ENCODE measurements at places on chromosomes 16 and 17.

- ATAC-seq = no peak
These were observed 30.4 kb upstream of the HEATR6 start for GRCh38 chr17:60109161-60109560.

DNA sequence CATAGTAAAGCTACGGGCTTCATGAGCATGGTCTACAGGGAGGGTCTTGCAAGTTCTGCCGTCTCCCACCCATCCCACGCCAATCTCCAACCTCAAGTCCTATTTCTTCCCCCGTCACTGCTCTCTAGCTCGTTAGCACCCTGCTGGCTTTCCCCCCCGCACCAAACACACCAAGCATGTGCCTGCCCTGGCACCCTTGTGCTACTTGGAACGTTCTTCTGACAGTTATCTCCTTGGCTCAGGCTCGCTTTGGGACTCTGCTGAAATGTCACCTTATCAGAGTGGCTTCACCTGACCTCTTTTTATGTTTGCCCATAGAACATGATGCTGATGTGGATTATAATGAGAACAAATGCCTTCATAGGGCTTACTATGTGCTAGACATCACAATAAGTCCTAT is 21.9 kb downstream of the GLYR1 start:
- no peak for ATAC-seq

DNA sequence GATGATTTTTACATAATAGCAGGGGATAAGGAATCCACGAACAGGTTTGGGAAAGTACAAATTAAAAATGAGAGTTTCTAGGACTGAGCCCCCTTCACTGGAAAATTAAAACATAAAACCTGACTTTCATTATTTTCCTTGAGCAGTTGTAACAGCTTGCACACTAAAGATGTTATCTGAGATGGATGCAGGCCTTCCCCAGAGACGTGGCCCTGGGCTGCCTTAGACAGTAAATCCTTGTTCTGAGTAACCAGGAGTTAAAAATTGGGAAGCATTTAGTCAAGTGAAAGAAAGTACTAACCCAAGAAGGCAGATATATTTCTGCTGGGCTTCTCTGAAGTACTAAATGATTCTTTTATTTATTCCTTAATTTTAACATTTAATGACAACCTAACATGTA is 432.2 kb upstream of the KIF2B start:
- no peak for ATAC-seq

DNA sequence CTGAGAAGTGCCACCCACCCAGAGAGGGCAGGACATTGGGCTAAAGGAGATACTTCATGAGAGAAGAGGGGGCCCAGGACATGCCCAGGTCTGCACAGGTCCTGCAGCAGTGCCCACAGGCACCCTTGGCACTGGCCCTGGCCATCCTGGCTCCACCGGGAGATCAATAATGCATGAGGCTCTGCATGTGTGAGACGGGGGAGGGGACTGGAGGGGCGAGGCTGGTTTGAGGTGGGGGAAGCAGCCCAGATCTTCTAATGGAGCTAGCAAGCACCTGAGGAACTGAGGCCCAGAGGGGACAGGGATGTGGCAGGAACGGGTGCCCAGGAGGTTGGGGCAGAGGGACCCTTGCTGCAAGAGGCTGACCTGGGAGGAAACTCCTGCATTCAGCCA is 567 bp downstream of the OSBPL7 start:
- no peak for ATAC-seq

GRCh38 chr17:19302791-19303331 is 59.7 kb downstream of the B9D1 start:
- peak; percentile 50 for ATAC-seq

DNA sequence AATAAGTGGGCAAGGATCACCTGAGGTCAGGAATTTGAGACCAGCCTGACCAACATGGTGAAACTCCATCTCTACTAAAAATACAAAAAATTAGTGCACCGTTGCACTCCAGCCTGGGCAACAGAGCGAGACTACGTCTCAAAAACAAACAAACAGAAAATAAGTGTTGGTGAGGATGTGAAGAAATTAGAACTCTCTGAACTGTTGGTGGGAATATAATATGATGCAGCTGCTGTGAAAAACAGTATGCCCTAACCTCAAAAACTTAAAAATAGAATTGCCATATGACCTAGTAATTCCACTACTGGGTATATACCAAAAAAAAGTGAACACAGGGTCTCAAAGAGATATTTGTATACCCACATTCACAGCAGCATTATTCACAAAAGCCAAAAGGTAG is 26.1 kb downstream of the GLG1 start:
- ATAC-seq = no peak

- ATAC-seq = no peak
These were observed 6.4 kb upstream of the TOX3 start for GRCh38 chr16:52553322-52553721.

DNA sequence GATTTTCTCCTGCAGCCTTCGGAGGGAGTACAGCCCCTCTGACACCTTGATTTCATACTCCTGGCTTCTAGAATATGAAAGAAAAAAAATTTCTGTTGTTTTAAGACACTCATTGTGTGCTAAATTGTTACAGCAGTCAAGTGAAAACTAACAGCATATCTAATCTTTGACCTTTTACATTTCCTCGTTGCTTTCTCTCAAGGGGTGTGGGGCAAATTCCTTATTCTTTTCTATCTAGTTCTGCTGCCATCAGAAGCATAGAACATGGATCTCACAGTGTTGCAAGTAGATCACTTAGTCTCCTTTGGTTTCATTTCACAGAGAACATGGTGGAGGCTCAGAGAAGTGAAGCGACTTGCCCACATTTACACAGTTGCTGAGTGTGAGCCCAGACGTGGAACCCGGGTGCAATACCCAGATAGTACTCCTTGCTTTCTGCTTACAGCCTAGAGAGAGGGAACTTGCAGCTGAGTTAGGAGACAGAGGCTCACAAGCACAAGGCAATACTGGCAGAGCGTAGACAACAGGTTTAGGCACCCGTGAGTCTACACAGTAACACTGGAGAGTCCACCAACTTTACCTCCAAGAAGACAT is 28.7 kb upstream of the MMD start:
- no peak for ATAC-seq

GRCh38 chr17:74267987-74268499 is 6.0 kb upstream of the DNAI2 start:
- ATAC-seq = no peak

GRCh38 chr17:73293480-73293911 is 18.3 kb downstream of the CDC42EP4 start:
- ATAC-seq = peak; percentile 88

GRCh38 chr17:60223456-60223855 is 73.7 kb downstream of the CA4 start:
- no peak for ATAC-seq

DNA sequence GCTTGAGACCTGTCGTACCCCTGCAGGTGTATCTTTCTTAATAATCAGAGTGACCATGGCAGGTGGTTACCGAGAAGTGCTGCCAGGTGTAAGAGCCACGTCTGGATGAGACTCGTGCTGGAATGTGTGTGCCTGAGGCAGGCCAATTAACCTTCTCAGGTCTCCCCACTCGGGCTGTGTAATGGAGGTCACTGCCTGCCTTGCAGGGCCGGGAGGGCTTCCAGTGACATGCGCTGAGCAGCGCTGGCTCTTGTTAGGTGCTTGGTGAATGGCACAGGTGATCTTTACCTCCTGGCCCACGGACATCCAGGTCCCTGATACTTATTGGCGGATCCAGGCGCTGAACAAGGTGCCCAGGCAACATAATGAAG is 4.6 kb upstream of the GSE1 start:
- ATAC-seq = no peak

GRCh38 chr17:31584438-31585279 is 193.2 kb downstream of the RAB11FIP4 start:
- no peak for ATAC-seq

DNA sequence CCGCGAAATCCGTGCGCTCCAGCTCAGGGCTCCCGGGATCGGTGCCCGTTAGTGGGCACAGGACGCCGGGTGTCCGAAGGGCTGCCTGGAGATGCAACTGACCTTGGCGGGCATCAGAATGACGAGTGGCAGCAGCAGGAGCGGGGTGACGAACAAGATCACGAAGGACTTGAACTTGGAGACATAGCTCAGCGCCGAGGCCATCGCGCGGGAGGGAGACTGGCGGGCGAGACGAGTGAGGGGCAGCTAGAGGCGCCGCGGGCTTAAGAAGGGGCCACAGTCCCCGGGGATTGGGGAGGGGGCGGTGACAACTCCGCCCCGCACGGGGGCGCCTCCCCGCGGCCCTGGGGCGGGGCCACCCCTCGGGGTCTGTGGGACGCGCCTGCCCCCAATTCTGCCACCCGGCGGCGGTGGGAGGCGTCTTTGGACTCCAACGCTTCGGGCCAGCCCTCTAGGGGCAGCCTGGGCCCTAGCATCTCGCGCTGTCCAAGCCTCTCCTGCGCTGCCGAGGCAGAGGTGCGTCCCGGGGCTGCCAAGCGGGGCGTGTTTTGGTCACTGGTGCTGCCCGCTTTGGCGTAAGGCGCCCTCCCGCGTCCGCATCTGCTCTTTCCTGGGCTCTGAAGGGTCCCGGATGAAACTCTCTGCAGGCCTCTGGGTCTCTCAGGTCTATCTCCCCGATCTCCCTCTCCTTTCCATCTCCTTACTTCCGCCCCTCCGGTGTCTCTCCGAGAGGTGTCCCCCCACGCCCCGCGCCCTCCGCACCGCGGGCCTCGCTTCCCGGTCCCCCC is at the start of gene SLC13A5:
Gene SLC13A5 (minus strand): TSS at position 240 of the 788 bp plus-strand sequence. CDS start 36 bp downstream, at position 204.
- no peak for ATAC-seq

DNA sequence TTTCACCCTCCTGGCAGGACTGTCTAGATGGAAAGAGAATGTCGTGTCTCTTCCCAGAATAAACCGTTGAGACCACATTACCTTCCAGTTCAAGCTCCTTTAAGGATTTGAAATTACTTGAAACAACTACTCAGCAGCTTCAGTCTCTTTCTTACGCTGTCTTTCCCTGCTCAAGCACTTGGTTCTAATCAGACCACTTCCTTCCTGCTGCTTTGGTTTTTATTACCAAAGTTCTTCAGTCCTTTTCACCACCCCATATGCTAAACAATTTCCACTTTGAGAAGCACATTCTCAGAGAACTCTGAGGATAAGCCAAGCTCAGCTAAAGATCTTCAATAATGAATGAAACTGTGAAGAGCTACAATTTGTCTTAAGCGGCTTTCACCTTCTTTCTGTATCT is 105.4 kb downstream of the STX8 start:
- ATAC-seq = no peak

DNA sequence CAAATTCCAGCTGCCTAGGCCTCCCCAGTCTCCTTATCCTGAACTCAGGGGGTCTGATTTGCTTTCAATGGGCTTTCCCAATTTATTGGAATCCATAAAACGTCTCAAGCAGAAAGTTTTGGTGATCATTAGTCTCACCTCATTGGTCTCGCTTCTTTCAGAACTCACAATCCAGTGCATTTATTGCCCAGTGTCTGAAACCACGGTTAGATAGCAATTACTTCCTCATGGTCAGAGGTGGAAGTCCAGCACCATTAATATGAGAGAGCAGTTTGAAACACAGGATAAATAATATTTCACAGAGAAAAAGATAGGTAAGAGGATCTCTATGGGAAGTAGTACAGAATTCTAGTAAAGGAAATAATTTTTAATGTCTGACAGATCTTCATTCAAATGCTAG is 128.7 kb downstream of the TOX3 start:
- no peak for ATAC-seq

DNA sequence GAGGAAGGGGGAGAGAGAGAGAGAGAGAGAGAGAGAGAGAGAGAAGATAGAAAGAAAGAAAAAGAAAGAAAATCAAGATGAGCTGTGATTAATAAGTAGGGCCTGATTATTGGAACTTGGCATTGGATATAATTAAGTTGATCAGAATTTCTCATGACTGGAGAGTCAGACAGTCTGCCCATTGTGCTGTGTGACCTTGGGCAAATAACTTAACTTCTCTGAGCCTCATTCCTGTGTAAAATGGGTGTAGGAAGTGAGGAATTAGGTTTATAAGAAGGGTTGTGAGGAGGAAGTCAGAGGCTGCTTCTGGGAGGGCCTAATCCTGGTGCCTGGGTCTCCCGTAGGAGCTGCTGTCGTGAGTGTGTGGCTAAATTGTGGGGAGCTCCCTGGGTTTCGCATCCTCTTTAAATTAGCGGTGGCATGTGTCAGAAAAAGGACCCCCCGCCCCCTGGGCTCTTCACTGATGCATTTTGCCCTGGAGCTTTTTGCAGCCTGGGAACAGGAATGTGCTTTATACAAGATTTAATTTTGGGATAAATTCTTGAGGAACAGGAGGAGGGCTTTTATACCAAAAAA is 76.0 kb downstream of the CMIP start:
- ATAC-seq = no peak

GRCh38 chr17:2750721-2751120 is 1.3 kb upstream of the CCDC92B start:
- ATAC-seq = no peak

Measured in gastroesophageal sphincter (tissue), 4 donors.